SK-N-DZ (cell line): ENCODE measurements at places on chromosomes 12 and 14.

- no peak for DNase-seq
Measured at GRCh38 chr12:24929953-24930352, 18.9 kb downstream of the BCAT1 start.

DNA sequence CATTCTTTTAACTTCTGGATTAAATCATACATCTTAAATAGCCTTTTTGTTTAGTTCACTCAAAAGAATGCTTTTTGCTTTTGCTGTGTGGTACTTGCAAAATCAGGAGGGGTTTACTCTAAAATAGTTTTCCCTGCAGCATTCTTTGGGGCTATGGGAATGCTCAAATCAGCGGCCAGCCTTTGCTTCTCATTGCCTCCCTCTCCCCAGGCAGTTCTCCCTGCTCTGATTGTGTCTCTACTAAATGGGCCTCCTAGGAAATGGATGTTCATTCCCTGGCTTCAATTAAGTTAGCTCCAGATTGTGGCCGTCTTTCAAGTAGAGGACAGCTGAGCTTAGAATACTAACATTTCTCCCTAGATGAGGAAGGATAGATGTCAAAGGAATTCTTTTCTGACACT, 4.4 kb downstream of the TULP3 start:
- DNase-seq, result no peak

GRCh38 chr14:87944987-87945604, 47.9 kb downstream of the GALC start:
- peak; percentile 22 for DNase-seq

GRCh38 chr12:48629541-48629940, 52.5 kb downstream of the KANSL2 start:
- no peak for DNase-seq

DNA sequence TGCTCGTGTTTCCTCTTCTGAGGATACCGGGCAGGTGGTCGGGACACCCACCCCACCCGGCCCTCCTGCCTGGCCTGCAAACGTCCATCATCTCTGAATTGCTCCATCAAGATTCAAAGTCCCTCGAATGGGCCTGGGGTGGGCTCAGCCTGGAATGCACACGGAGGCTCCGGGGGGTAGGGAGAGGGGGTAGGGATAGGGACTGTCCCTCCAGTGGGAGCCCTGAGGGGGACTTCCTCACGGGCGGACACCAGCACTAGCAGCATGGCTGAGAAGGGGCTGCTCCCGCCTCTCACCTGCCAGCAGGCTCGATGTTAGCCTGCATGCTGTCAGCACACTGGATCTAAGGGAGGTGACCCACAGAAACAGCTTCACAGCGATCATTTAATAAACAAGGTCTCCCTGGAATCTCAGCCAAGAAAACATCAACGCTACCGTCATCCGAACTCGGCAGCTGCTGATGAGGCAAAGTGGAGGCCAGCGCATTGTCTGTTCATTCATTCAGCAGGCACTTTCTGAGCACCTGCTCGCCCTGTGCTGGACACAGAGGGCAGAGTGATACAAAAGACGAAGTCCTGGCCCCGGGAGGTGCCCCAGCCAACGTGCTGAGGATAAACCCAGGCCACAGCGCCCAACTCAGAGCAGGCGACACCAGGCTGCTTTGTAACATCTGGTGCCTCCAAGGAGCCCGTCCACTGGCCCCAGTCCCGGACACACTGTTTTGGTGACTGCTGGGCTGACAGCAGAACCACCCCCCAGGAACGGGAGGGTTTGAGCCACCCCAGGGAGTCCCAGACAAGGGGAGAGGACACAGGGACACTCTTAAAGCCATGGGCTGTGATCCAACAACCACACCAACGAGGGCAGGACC, 6.3 kb downstream of the TMEM179 start:
- no peak for DNase-seq
